ENCODE measurements at places on chromosomes 5 and 9.

GRCh38 chr5:56696900-56697299, 118.4 kb upstream of the MAP3K1 start:
- DNase-seq, result peak; percentile 23

DNA sequence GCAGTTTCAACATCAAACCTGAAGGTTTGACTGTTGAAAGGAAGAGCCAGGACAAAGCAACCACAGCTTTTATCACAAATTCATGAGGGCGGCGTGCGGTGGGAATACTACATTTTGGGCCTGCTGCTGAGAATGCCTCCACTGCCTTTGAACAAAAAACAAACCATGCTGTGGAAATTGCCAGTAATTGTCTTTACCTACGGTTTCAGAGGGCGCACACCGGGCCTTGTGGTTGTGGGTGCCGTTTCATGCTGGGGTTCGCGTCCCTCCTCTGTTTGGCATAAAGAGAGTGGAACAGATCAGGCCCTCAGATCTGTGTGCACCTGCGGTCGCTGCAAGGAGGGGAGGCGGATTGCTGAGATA, 27.6 kb upstream of the TCF7 start:
- DNase-seq, result peak; percentile 41

DNA sequence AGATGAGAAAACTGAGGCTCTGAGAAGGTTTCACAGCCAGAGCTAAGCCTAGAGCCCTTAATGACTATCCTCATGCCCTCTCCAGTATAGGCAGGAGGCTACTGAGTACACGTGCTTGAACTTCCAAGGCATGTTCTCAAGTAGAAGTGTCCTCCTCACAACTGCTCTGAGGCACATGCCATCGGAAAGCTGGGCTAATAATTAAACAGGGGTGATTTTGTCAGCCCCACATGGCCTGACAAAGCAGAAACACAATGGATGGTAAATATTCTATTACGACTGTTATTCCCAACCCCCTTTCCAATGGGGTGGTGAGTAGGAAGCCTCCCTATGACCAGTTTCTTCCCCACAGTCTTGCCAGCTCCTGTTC, 34.3 kb downstream of the KCNIP1 start:
- no peak for DNase-seq

DNA sequence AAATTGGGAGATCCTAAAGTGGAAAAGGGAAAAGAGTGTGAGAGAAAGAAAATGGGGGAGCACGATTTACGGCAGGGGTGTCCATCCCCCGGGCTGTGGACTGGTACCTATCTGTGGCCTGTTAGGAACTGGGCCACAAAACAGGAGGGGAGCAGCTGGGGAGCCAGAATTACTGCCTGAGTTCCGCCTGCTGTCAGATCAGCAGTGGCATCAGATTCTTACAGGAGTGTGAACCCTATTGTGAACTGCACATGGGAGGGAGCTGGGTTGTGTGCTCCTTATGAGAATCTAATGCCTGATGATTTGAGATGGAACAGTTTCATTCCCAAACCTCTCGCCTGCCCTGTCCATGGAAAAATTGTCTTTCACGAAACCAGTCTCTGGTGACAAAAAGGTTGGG, 108.3 kb upstream of the ADAMTSL1 start:
- DNase-seq, result no peak

DNA sequence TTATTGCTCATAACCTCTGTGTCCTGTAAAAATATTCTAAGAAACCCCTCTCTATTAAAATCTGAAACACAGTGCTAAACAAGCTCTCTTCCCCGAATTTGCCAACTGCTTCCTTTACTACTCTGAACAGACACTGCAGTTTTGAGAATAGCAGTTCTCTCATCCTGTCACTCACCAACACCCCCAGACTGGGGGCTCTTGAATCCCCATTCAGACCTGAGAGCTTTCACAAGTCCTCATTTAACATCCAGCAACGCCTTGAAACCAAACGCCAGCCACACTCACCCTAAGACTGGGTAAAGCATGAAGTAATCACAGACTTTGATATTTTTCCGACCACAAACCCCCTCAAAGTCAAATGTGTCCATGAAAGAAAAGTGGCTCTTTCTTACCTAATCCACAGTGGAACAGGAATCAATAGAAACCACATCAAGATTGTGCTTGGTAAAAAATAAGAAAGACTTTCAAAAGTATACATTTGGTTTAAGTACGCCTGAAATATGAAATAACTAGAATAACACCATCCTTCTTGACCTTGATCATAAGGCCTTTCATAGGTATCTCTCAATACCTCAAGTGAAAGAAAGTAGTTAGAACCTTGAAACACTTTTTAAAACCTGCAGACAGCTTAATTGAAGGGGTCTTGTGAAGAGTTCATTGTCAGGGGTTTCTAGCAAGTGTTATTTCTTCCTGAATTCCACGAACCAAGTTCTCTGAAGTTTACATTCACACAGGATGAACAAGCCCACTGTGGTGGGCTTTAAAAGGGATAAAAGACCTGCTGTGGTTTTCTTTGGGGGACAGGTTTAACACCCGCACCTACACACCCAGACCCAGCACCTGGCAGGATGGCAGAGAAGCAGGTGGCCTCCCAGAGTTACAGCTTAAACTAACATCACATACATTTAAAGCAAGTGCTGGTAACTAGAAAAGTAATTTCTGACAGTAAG, 412.6 kb downstream of the MLLT3 start:
- DNase-seq, result no peak

- DNase-seq, result no peak
These were observed 677 bp upstream of the MYORG start for GRCh38 chr9:34377404-34377746.

DNA sequence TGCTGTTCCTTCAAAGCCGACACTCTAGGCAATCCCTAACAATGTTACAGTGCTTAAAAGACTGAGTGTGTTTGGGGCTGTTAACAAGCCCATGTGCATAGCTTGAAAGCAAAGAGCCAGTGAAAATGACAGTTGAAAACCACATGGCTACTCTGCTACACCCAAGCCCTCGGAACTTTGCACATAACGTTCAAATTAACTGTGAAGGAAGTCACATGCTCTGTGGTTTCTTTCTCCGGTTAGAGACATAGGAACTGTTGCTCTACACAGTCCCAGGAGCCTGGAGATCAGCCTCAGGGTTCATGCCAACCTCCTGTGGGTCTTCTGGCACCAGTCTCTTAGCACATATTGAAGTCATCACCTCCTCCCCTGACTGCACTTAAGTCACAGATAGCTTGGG, 51.1 kb downstream of the C9orf152 start:
- no peak for DNase-seq

DNA sequence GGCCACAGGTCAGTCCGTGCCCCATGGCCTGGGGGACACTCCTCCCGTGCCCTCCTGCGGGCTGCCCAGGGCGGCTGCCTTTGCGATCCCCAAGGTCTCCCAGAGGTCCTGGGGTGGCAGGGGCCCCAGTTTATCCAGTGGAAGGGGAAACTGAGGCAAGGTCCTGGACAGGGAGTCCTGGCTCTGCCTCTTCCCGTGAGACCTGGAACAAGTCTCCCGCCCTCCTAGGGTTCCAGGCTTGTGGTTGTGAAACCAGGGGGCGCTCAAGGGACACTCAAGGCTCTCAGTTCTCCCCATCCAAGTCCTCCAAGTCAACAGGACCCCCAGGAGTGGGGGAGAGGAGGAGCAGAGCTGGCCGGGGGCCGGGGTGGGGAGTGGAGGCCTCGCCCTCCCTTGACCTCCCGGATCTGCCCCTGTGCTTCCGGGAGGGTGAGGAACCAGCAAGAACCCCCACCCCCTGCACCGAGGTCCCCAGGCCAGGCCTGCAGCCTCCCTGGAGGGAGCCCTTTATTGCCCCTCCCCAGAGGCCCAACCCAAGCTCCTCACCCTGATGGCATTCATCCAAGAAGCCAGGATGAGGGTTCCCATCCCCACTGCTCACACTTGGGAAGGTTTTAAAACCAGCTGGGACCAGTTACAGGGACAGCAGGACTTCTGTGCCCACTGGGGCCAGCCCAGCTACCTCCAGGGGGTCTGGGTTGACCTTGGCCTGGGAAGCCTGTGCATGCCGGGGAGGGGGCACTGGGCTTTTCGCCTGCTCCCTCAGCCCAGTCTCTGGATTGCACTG, 24.7 kb upstream of the TMEM250 start:
- no peak for DNase-seq

DNA sequence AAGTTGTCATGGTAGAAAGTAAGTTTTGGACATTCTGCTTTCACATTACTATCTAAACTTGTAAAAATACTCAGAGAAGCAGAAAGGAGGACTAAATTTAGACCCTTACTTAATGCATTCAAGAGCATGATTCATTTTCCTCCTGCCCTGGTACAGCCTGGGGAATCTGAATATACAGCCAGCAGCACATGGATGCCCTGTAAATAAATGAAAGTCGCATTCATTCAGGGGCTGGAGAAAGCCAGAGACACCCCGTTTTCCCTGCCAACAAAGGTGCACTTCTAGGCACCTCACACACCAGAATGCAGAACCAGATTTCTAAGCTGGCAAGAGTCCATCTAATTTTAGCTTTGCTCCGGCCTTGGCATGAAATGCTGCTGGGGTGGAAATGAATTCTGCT, 172.7 kb upstream of the KLF9 start:
- DNase-seq, result no peak

DNA sequence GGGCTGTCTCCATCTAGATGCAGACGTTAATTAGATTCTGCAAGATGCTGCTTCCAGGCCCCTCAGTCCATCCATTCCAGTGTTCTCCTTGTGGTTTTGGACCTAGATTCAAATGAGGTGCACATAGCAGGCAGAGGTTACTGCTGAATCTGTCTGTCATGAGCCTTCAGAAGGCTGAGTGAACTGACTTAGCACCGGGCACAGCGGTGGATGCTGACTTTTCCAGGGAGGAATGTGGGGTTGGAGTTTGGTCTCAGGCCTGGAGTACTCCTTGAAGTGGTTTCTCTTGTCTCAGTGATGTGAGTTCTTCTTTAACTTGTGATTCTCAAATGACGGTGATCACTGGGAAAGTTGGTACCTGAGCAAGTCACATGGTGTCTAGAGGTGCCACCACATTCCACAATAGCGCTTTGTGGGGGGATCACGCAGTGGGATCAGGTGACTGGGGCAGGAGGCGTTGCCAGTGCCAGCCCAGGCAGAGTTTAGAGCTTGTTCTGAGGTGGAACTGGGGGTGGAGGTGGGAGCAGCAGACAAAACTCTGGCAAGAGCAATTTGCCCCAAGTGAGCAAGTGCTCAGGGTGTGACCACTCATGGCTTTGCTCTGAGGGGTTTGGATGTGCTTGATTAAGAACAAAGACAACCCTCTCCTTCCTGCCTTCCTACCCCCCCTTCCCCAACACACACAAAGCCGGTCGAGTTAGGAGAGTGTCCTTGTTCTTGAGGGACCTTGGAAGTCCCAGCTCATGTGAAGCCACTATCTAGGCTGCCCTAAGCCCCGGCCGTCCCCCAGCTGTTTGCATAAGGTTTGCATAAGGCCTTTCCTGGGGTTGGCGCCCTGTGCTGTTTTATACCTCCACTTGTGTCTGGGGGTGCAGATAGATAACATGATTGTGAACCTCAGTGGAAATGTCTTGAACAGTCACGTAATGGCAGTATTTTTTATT, 25.1 kb downstream of the JADE2 start:
- no peak for DNase-seq

- no peak for DNase-seq
These were observed 17.0 kb upstream of the SSBP2 start for GRCh38 chr5:81767938-81768337.

GRCh38 chr9:86945728-86946200, 1.5 kb downstream of the GAS1 start:
- no peak for DNase-seq

GRCh38 chr5:91885291-91886265, 502.5 kb upstream of the ARRDC3 start:
- no peak for DNase-seq

GRCh38 chr5:112921833-112922817, at the start of gene REEP5:
TSS of gene REEP5 (minus strand) at chr5:112922227. CDS start at chr5:112922190, 37 bp downstream.
- peak; percentile 75 for DNase-seq

GRCh38 chr9:79184831-79185230, 386.9 kb upstream of the TLE4 start:
- DNase-seq, result no peak

DNA sequence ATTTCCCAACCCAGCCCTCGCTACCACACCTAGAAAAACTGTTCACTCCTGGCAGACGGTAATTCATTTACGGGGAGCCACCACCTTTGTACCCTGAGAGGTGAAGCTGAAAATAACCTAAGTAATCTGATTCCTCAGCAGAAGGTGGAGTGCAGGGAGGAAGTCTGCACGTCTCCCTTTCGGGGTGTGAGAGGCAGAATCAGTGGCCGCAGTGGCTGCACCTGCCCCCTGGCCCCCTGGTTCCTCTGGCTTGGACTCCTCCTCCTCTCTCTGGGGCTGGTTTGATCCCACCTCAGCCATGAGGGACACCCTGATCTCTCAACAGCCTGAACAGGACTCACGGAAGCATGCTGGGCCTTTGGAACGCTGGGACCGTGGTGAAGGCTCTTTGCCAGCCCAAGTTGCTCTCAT, 10.5 kb downstream of the TMEM174 start:
- no peak for DNase-seq

DNA sequence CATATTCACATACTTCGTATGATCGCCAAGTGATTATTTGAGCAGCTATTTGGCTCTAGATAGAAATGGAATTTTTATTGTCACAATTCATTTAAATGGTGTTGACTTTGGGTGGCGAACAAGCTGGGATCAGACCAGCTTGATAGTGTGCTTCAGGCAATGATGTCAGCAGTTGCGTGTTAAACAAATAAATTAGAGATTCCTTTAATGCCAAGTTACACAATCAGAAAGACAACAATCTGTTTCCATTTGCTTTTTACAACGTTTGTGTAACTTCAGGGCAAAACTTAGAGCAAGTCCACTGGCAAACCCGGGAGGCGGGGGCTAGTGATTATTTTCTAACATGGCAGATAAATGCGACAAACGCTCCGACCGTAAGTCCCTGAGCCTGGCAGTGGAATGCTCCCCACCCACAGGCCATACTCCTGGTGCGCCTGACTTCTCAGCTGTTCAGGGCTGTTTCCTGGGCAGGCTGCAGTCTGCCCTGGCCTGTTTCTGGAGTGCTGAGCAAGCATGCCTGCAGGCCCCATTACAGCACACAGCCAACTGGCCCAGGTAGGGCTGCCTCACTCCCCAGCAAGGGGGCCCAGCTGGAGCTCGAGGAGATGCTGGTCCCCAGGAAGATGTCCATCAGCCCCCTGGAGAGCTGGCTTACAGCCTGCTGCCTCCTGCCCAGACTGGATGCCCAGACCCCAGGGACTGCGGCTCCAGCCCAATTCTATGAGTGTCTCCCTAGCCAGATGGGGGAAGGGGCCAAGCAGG, 88.7 kb downstream of the BASP1 start:
- no peak for DNase-seq

GRCh38 chr5:10594591-10595210, 30.8 kb downstream of the ANKRD33B start:
- no peak for DNase-seq

DNA sequence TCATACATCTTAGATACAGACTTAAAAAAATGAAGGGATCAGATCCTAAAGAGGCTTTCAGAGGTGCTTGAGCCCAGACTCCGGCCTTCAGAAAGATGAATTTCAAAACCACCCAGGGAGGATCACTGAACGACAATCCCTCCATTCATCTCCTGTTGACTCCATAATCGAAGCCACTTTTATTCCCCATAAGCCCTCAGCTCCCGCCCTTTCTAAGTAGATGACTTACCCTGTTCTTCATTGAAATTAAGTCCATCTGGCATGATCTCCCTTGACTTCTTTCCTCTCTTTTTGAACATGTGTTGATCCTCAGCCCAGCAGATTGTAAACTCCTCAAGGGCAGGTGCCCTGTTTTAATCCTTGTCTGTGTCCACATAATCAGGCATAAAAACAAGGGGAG, 50.8 kb upstream of the ASTN2 start:
- no peak for DNase-seq
